ENCODE measurements at places on chromosomes 2 and 18.

GRCh38 chr2:234841321-234842015, 110.3 kb upstream of the SH3BP4 start:
- no peak for DNase-seq

GRCh38 chr2:121071034-121071504, 213.9 kb downstream of the TFCP2L1 start:
- no peak for DNase-seq

DNA sequence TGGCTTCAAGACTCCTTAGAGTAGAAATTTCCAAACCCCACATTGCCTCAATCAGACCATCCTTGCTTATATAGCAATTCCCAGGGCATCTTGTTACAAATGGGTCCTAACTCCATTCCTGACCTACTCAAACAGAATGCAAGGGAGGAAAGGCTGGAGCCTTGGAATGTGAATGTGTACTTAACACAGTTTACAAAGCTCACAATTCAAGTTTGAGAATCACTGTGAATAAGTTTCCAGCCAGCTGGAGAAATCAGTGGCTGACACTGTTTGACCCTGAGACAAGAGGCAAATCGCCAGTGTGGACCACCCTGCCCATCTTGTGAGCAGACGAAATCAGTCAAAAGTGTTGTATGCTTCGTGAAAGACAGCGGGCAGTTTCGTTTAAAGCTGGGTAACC, 65.5 kb downstream of the SOWAHC start:
- no peak for DNase-seq

DNA sequence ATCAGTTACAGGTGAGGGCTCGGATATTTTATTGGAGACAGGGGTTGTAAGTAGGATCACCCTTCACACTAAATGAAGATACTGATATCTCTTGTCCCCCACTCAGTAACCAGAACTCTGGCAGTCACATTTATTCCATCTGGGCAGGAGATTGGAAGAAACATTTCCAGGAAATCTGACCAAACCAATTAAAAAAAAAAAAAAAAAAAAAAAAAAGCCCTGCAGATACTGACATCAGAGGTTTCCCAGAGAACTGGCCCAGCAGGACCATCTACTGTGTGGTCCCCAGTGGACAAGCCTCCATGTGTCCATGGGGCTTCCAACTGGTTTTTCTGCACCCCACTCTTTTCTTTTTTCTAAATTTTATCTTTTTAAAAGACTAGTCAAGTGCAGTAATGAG, 41.3 kb downstream of the SH2D6 start:
- no peak for DNase-seq

DNA sequence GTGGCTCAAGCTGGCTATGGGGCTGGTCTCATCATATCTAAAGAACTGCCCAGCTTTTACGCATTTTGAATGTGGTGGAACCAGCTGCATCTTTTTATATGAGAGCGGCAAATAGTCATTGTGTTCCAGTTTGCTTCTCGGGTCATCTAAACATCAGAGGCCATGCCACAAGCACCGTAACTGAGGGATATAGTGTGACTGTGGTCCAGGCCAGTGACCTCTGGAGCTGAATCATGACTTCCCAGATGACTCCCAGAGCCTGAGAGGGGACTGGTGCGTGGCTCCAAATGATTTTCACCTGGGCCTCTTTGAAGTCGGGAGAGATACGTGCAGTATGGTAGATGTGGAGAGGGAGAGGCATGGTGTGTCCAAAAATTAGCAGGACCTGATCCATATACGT, 271.0 kb downstream of the NEDD4L start:
- no peak for DNase-seq

- no peak for DNase-seq
Observed at GRCh38 chr18:22828171-22828570, 105.0 kb upstream of the RBBP8 start.

DNA sequence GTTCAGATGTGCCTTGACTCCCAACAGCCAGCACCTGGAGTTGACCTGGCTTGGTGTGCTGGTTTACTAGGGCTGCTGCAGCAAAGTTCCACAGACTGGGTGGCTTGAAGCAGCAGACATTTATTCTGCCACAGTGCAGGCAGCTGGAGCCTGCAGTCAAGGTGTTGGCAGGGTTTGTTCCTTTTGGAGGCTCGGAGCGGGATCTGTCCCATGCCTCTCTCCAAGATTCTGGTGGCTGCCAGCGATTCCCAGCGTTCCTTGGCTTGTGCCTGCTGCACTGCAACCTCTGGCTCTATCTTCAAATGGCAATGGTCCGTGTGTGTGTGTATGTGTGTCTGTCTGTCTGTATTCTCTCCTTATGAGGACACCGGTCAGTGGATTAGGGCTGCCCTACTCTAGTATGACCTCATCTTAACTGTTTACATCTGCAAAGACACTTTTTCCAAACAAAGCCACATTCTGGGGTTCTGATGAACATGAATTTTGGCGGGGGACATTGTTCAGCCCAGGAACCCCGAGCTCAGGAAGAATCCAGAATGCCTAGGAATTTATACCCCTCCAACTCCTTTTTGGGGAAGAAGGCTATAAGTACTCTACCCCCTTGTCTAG, 44.7 kb upstream of the TMEM131 start:
- DNase-seq: no peak

GRCh38 chr18:39839782-39840181, 2115.3 kb upstream of the PIK3C3 start:
- DNase-seq: no peak

GRCh38 chr18:59961070-59961469, 61.3 kb downstream of the PMAIP1 start:
- no peak for DNase-seq
